ENCODE measurements at places on chromosomes 13 and 19. TPM values are rescaled to one million over a fixed set of nuclear protein-coding genes. Genes with fewer than 3 reads are reported as not detected.
A peak's percentile ranks its signal among the peaks of the same experiment; 100 is the strongest.

DNA sequence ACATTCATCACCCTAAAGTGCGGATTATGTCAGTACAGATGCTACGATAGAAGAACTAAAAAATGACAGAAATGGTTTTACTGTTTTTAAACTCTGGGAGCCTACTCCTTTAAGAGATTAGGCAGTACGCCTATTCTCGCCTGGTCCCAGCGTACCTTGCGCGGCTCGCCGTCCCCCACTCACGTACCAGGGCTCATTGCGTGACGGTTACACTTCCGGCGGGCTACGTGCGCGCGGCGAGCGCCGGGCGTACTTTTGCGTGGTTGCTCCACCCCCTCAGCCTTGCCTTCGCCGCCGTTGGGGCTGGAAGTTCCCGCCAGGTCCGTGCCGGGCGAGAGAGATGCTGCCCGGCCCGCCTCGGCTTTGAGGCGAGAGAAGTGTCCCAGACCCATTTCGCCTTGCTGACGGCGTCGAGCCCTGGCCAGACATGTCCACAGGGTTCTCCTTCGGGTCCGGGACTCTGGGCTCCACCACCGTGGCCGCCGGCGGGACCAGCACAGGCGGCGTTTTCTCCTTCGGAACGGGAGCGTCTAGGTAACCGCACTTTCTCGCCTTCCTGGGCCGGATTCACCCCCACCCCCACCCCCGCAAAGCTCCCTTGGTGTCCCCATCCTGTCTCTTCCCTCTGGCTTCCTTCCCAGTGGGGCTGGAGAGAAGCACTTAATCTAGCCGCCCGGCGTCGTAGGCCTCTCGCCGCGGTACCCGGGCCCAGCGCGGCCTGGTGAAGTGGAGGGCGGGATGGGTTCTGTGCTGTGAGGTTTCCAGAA, at the start of gene NUP58:
TSS of gene NUP58 (plus strand) at position 279 of the 767 bp plus-strand sequence. CDS start at position 428, 149 bp downstream.
- peak within 1 kb of the TSS; percentile 91 for H3K27ac ChIP-seq
- peak; percentile 93 for DNase-seq

DNA sequence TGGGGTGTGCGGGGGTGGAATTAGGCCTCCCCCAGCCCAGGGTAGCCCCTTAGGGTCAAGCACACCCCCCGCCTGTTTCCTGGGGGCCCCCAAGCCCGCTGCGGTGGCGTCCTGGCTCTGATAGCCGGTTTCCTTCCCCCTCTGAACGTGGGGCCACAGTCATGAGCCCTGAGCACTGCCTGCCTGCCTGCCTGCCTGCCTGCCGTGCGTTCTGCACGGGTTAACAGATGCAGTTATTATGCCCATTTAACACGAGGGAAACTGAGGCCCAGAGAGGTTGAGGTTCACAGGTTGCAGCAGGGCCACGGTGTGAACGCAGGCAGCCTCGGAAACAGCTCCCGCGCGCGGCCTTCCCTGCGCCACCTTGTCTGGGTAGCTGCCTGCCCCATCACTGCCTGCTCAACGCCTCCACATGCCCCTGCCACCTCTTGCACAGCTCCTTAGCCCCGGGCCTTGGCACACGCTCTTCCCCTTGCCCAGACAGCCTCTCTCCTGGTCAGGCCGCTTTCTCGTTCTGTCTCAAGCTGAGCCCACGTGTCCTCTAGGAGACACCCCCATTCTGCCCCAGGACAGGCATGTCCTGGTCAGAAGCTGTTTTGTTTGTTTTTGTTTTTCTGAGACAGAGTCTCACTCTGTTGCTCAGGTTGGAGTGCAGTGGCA, 1.2 kb upstream of the GAMT start:
- peak overlapping the region; percentile 65 for H3K4me3 ChIP-seq
- no peak overlapping the region for H3K27ac ChIP-seq
- H3K27me3 ChIP-seq: peaks cover 2% of the 10 kb centered on the region

GRCh38 chr13:103007427-103007762, 58.8 kb downstream of the SLC10A2 start:
- no peak overlapping the region for H3K4me3 ChIP-seq
- H3K36me3 ChIP-seq: no peaks in the 10 kb centered on the region
- no peaks in the 10 kb centered on the region for H3K4me1 ChIP-seq
- H3K27me3 ChIP-seq: no peaks in the 10 kb centered on the region

- no peak for DNase-seq
- H3K27ac ChIP-seq: no peak overlapping the region
- H3K4me3 ChIP-seq: no peak overlapping the region
- no peaks in the 10 kb centered on the region for H3K27me3 ChIP-seq
These were observed 490.6 kb downstream of the COG6 start for GRCh38 chr13:40146063-40146462.

DNA sequence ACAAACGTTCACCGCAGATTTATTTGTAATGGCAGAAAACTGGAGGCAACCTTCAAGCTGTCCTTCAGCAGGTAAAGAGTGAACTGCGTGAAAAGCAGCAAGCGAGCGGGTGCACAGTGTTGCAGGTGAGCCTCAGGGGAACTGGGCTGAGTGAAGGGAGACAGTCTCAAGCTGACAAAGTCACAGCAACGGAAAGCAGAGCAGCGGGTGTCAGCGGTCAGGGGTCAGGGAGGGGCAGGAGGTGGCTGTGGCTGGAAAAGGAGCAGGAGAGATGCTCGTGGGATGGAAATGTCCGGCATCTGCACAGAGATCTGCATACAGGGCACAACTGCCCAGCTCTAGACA, 8.5 kb upstream of the RASA3 start:
- no peak for DNase-seq
- peaks cover 6% of the 10 kb centered on the region for H3K27me3 ChIP-seq
- H3K27ac ChIP-seq: no peak overlapping the region
- H3K36me3 ChIP-seq: no peaks in the 10 kb centered on the region

DNA sequence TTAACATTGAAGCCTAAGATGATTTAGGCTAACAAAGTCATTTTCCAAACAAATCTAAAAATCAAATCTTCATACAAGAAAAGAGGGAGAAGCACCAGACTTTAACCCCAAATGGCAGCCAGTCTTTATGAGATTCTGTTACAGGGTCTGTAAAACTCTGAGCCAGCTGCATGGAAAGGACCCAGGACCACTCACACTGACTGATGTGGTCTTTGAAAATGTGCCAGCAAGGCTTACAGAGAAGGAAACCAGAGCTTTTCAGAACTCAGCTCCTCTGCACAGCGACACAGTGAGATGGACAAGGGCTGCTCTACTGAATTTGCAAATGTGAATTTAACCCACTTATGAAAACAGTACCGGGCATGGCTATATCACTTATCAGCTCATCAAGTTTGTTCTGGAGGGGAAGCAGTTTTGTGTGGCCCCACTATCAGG, 98.8 kb upstream of the SERP2 start:
- no peak for DNase-seq
- peaks cover 16% of the 10 kb centered on the region for H3K27me3 ChIP-seq
- peak overlapping the region; percentile 73 for H3K27ac ChIP-seq
- peaks cover 12% of the 10 kb centered on the region for H3K36me3 ChIP-seq
- H3K4me3 ChIP-seq: peak overlapping the region; percentile 46

- H3K27me3 ChIP-seq: no peaks in the 10 kb centered on the region
- peak overlapping the region; percentile 93 for H3K27ac ChIP-seq
- H3K36me3 ChIP-seq: peaks cover 41% of the 10 kb centered on the region
These were observed 36.3 kb downstream of the ELF1 start for GRCh38 chr13:40982772-40983171.

GRCh38 chr13:44389876-44390275, 16.3 kb downstream of the SERP2 start:
- H3K4me3 ChIP-seq: no peak overlapping the region
- DNase-seq: no peak
- peaks cover 7% of the 10 kb centered on the region for H3K27me3 ChIP-seq
- no peak overlapping the region for H3K27ac ChIP-seq

DNA sequence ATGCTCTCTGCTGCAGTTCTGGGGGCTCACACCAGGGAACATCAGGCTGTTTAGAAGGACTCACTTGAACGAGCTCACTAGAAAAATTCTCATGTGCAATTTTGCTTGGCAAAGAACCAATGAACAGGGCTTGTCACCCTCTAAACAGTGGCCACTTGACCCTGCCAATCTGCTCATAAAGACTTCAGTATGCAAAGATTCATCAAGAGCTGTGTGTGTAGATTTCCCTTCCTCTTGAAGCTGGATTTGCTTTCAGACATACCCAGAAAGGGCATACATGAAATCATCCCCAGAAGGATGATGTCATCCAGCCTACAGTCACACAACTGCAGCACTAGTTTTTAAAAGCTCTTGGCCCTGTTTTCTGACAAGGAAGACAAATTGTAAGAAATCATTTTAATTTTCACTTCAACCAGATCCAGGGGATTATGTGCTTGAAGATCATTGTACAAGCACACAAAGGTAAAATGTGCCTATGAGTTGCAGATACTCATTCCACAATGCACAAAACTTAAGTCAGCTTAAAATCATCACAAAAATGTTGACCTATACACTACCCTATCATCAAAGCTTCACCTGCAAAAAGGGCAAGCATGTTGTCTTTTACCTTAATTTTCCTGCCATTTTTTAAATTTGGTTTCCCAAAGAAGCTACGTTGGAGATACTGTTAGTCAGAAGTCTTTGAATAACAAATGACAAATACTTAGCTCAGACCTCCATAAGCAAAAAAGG, 5.2 kb upstream of the STK24 start:
- H3K4me3 ChIP-seq: no peak overlapping the region
- no peak overlapping the region for H3K27ac ChIP-seq
- no peak for DNase-seq
- no peaks in the 10 kb centered on the region for H3K27me3 ChIP-seq

DNA sequence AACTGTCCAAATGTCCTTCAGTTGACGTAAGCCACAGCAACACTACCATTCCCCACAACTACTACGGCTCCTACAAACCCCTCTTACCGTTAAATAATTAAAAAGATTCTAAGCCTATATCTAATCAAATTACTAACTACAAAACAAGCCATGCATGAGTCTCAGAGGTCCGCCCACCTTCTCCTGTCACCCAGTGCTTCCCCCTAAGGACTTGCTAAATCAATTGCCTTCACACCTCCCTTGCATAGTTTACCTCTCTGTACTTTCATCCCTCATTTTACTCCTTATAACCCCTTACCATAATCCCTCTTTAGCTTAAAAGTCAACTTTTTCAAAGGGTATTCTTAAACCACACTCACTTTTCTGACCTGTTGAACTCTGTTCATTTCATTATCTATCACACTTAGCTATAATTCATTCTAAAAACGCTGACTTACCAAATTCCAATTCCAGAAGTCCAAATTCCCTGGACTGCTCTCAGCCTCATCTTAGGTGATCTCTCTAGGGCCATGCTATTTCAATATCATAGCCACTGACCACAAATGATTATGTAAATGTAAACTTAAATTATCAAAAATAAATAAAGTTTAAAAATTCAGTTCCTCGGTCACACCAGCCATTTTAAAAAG, 187.8 kb downstream of the DIAPH3 start:
- H3K27ac ChIP-seq: no peak overlapping the region
- H3K4me3 ChIP-seq: no peak overlapping the region
- peaks cover 5% of the 10 kb centered on the region for H3K4me1 ChIP-seq

- H3K4me3 ChIP-seq: no peak overlapping the region
- no peaks in the 10 kb centered on the region for H3K4me1 ChIP-seq
- H3K27me3 ChIP-seq: no peaks in the 10 kb centered on the region
- H3K27ac ChIP-seq: no peak overlapping the region
- no peak for DNase-seq
These were observed 310.4 kb downstream of the FOXO1 start for GRCh38 chr13:40356011-40356410.

DNA sequence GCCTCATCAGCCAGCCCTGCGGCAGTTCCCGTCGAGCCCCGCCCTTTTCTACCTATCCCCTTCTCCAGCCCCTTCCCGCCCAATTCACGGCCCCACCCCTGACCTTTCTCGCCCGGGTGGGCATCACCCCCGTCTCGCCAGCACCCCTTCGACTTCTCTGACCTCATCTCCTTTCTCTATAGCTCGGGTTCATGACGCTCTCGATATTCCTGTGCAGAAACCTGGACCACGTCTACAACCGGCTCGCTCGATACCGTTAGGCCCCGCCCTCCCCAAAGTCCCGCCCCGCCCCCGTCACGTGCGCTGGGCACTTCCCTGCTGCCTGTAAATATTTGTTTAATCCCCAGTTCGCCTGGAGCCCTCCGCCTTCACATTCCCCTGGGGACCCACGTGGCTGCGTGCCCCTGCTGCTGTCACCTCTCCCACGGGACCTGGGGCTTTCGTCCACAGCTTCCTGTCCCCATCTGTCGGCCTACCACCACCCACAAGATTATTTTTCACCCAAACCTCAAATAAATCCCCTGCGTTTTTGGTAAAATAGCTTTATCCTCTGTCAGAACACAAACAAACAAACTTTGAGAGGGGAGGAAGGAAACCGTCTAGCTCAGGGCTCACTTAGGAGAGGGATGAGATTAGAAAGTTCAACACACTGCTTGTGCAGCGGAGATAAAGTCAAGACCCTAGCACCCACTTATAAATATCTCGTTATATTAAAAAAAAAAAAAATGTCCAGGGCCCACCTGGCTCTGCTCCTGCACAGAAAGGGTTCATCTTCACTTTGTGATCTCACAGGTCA, 5.1 kb downstream of the CD37 start:
- no peaks in the 10 kb centered on the region for H3K27me3 ChIP-seq
- peak overlapping the region; percentile 48 for H3K27ac ChIP-seq
- no peak overlapping the region for H3K4me3 ChIP-seq
- peaks cover 37% of the 10 kb centered on the region for H3K36me3 ChIP-seq
- peaks cover 27% of the 10 kb centered on the region for H3K4me1 ChIP-seq

DNA sequence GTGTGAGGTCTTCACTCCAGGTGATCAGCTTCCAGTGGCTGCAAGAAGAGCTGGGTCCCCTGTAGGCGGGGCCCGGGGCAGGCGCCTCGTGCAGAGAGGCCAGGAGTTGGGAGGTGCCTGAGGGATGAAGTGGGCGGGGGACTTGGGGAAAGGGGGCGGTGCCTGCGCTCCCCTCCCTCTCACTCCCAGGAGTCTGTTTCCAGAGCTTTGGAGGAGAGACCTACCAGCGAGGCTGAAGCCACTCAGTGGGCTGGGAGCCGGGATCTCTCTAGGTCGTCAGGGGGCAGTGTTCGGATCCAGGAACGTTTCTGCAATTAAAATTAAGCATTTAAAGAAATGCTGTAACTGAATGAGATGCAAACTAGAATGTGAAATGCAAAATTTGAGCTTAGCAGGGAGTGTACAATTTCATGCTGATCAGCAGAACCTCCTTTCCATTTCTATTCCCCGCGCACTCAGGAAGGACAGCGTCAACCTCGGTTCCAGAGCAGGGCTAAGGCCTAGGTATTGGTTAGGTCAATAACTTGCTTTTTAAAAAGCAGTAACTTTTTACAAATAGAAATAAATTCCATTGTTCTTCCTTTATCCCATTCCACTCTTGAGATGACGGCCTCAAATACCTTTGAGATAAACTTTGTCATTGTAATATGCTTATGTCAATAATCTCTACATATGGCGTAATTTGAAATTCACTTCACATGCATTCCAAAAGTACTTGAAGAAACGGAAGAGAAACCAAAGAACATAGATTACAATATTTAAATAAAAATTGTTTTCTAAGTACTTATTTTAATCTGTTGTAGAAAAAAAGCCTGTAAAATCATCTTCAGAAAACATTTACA, 11.6 kb downstream of the ZNF160 start:
- peaks cover 96% of the 10 kb centered on the region for H3K36me3 ChIP-seq
- DNase-seq: no peak
- no peaks in the 10 kb centered on the region for H3K27me3 ChIP-seq
- no peak overlapping the region for H3K27ac ChIP-seq
- no peak overlapping the region for H3K4me3 ChIP-seq

GRCh38 chr19:4068047-4068966, 1.6 kb upstream of the ZBTB7A start:
- no peaks in the 10 kb centered on the region for H3K27me3 ChIP-seq
- H3K27ac ChIP-seq: peak overlapping the region; percentile 72
- peak overlapping the region; percentile 80 for H3K4me3 ChIP-seq
- H3K4me1 ChIP-seq: peaks cover 19% of the 10 kb centered on the region
- peaks cover 7% of the 10 kb centered on the region for H3K36me3 ChIP-seq

The ZNF773 gene
- 4.5 TPM for total RNA-seq

The CALR gene
- total RNA-seq: 984 TPM

The ZNF723 gene
- not detected for total RNA-seq

Data from activated T-helper 2 cell treated with anti-CD3 and anti-CD28 coated beads, Interferon-gamma antibody, Interleukin-2, Interleukin-4, amounts not matched to agents 10 μg/mL and 5 μg/mL and 100 μg/mL, durations not matched to agents 14 hours and 24 hours and 36 hours (primary cell).